Posterior cingulate gyrus (tissue), 11 donors: ENCODE measurements at places on chromosomes 7 and 10.

DNA sequence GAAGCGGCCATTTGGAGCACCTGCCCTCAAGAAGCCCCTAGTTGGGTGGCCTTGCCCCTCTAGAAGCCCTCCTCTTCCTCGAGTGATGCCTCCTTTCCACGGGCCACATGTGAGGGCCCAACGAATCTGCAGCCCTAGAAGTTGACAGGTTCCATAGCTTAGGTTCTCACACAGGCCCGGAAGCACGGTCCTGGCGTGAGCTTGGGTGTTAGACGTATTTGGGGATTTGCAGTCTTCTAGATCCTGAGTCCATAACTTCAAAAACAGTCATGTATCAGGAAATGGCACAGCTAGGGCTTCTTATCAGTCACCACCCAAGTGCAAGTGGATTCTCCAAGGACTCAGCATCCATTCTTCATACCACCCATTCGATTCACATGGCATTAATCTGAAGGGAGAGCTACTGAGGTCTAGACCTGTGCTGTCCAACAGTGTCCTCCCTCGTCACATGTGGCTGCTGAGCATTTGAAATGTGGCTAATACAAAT lies 477 bp upstream of the FBXW4 start:
- no peak for DNase-seq

DNA sequence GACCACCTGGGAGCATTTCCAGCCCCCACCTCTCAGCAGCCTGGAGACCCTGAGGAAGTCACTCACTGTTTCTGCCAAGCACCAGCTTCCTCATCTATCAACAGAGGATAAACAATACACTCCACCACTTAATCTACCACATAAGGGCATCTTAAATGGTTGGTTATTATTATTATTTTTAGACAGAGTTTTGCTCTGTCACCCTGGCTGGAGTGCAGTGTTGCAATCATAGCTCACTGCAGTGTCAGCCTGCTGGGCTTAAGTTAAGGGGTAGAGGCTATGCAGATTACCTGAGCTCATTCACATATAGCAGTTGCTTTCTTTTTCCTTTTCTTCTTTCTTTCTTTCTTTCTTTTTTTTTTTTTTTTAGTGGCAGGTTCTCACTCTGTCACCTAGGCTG lies 59.5 kb upstream of the ELN start:
- DNase-seq, result no peak

- no peak for DNase-seq
These were observed 11.5 kb downstream of the IKZF1 start for GRCh38 chr7:50315739-50316671.

- no peak for DNase-seq
These were observed 37.4 kb upstream of the YAE1 start for GRCh38 chr7:39528849-39529248.

GRCh38 chr7:80937336-80937735 lies 18.5 kb upstream of the SEMA3C start:
- DNase-seq, result no peak

DNA sequence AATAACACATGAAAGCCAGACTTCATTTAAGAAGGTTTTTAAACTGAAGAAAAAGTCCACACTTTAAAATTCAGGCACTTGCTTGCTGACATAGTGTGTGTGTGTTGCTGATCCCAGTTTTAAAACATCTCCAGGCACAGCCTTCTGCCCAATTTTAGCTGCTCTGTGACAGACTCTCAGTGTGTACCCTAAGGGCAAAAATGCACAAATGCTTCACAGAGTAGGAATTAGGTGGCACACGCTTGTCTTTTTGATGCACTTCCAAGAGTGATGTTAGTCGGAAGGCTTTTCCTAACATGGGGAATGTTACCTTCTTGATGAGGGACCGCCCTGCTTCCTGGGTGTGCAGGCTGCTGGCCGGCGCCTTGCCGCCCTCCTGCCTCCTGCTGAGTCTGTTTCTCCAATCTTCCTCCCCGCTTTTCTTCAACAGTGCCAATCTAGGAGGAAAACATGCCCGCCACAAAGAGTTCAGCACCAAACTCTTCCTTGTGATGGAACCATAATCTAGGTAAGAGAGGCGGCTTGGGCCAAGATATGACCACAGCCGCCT lies 122.3 kb downstream of the SVIL start:
- DNase-seq, result no peak

- no peak for DNase-seq
These were observed 36.6 kb downstream of the KIAA1549 start for GRCh38 chr7:138944592-138944991.

- DNase-seq, result no peak
These were observed 174.4 kb upstream of the PLXNA4 start for GRCh38 chr7:132750530-132751217.

GRCh38 chr10:6342096-6342685 lies 139.5 kb downstream of the PFKFB3 start:
- DNase-seq, result no peak

DNA sequence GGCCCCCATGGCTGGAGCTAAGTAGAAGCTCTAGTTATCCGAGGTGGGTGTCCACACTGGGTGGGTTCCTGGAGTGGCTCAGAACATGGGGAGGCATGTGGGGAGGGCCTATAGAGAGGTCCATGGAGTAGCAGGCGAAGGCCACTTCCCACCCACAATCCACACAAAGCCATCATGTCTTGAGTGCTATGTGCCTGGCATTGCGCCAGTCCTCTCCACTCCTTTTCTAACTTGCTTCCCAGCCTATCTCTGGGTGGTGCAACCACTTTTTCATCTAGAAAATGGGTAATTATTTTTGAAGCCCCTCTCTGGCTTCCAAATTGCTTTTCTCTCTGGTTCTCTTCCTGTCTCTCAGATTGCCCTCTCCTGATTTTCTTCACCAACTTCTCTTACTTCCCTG lies 263.6 kb downstream of the PHTF2 start:
- DNase-seq, result no peak

DNA sequence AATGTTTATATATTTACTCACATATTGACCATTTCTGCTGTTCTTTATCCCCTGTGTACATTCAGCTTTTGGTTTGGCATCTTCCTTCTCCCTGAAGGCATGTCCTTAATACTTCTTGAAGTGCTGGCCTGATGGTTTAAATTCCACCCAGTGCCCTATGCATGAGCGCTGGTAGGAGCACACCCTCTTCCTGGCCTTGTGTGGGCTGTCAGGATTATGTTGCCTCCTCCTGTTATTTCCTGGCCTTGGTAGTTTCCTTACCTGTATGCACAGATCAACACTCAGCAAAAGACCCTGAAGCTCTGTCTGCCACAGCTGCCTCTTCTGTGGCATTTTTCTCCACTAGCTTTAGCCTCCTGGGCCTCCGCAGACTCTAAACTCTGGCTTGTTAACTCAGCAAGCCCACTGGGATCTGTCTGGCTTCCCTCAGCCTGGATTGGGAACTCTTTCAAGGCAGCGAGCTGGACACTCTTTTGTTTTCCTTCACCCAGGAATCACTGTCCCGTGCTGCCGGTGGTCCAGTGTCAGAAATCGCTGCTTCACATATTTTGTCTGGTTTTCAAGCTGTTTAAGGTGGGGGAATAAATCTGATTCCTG lies 595.2 kb downstream of the SDK1 start:
- DNase-seq, result no peak

DNA sequence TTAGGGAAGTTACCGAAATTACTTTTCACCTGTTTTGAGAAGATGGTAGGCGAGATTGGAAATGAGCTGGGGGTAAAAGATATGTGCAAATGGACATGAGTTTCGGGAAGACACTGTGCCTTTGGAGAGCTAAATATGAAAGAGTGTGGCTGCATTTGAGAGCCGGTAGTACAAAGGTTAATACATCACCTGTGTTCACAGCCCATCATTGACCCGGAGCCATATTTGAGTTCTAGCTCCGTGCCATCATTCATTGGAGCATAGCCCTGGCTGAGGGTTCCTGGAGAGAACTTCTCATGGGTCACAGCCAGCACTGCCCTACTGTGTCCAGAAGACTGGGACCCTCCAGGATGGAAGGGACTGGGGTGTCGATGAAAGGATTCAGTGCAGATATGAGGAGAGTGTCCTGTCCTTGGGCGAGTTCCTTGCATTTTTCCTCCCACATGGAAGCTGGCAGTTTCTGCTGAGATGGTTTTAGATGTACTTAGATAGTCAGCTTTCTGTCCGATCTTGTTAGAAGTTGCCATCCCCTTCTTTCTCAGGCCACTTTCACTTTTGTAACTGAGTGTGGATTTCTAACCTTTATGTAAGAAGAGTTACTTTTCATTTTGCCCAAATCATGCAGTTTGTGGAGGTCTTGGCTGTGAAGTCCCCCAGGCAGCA lies 138.8 kb downstream of the JCAD start:
- no peak for DNase-seq

GRCh38 chr7:134298902-134299683 lies 17.6 kb downstream of the SLC35B4 start:
- DNase-seq, result peak; percentile 95

DNA sequence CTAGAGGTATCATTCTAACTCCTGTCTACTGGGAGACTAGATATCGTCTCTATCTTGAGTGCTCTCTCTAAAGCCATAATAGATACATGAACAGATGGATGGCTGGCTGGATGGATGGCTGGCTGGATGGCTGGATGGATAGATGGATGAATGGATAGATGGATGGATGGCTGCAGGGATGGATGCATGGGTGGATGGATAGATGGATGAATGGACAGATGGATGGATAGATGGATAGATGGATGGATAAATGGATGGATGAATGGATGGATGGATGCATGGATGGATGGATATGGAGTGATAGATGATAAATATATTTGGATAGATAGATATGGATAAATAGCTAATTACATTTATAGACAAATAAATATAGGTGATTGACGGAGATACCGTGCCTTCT lies 191.2 kb upstream of the KLF6 start:
- no peak for DNase-seq

GRCh38 chr10:21976739-21977138 lies 26.8 kb downstream of the DNAJC1 start:
- DNase-seq, result peak; percentile 52

- DNase-seq, result no peak
These were observed 4.4 kb upstream of the SMIM30 start for GRCh38 chr7:113122744-113123143.

DNA sequence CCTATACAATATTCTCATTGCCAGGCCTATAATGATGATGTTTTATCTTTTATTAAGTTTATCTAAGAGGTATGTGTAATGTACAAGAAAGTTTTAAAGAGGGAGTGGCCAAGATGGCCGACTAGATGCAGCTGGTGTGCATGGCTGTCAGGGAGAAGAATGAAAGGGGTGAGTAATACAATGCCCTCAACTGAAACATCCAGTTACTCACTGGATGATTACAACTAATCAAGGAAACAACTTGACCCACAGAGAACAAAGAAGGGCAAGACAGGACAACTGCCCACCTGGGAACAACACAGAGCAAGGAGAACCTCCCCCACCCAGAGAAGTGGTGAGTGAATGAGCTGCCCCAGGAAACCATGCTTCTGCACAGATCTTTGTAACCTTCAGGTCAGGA lies 880.0 kb upstream of the LRRTM3 start:
- no peak for DNase-seq

DNA sequence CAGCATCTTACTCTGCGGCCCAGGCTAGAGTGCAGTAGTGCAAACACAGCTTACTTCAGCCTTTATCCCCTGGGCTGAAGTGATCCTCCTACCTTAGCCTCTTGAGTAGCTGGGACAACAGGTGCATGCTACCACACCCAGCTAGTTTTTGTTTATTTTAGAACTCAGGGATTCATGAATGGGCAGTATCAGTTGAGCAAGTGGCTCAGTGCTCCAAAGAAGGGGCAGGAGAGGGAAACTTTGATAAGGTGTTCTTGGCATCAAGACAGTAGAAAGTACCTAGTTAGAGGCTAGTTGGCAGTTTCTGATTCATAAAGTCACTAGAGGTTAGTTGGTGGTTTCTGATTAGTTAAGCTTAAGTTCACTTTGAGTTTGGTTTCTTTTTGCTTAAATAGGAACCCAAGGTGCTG lies 18.4 kb downstream of the TRIM24 start:
- DNase-seq, result no peak

DNA sequence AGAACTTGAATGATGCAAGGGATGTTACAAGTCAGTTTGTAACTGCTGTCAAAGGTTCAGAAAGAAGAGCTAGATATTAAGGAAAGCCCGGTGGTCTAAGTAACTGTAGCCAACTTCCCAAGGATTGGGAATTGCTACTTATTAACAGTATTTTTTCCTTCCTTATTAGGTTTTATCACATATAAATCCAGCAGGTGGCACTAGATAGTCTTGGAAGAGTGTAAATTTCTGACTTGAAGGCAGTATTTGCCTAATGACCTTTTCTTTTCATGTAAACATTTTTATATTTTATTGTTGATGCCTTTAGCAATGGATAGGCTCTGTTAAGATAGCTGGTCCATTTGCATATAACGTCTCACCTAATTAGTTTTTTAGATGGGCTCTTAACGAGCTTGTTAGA lies 51.2 kb downstream of the ANLN start:
- no peak for DNase-seq

DNA sequence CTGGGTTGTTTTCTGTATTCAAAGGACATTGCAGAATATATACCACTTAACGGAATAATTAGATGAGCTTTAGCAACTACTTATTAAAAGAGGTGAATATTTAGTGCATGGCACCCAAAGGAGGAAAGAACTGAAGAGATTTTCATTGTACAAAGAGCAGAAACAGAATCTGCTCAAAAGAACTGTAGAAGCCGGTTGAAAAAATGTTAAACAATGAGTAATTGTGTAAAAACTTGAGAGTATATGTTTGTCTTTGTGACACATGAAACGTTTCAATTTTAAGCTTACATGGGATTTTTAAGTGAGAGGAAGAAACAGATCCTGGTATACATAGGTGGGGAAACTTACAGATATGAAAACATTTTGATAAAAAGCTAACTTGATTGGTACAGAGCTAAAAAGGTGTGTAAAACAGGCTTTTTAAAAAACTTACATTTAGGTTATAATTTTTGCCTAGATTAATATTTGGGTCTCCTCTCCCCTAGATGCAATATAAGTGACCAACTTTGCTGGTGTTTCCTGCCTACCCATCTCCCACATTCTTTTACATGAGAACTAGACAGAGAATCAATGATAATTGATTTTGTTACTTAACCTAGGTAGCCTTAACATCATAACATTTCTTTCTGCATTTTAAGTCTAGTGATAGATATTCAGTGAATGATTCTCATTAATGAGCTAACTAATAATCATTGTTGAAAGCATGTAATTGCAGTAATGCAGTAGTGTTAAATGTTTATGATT lies 6.8 kb downstream of the ARL5B start:
- DNase-seq, result no peak

GRCh38 chr10:12984165-12984747 lies 17.3 kb downstream of the CCDC3 start:
- DNase-seq, result no peak

GRCh38 chr7:95198863-95199262 lies 125.5 kb downstream of the PON1 start:
- no peak for DNase-seq
